NCI-H526 (cell line): ENCODE measurements at places on chromosomes 5 and 9.

GRCh38 chr5:135864503-135865435 is 30.3 kb downstream of the SLC25A48 start:
- peak; percentile 65 for DNase-seq

- no peak for DNase-seq
These were observed 32.1 kb upstream of the TNFSF15 start for GRCh38 chr9:114837923-114838322.

DNA sequence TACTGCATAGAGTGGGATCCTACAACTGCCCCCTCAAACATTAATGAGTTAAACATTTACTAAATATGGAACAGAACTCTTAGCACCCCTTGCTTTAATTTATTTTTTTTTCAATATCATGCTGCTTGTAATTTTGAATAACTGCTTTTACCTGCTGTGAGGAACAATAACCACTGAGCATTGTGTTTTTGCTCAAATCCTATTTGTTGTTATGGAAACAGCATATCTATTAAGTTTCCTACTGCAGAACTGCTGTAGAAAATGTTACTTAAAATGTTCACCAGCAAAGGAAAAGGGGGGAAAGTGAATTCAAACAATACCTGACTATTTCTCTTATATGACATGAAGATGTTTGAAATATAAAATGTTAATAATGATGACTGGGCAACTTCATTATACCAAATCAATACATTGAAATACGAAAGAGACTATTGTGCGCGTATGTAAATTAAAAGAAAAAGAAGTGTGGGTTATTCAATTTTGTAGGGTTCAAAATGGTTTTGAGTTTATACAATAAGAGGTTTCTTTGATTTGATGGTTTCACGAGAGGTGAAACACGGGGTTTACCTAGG is 1043.8 kb upstream of the NUDT12 start:
- DNase-seq = no peak

DNA sequence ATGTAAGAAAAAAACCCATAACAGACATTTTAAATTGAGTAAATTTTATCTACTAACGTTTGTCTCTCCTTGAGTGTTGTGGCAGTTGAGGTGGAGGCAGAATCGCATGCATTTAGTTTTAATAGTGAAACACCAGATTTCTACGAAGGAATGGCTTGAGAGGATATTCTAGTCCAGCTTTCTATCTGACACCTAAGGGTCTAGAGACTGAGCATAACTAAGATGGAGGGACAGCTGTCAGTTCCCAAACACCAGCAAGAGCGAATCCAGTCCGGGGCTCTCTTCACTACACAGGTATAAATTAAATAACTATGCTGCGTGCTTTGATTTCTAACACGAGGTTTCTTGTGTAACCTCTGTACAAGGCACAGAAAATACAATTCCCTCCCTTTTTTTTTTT is 1.4 kb downstream of the NCBP1 start:
- DNase-seq = no peak

DNA sequence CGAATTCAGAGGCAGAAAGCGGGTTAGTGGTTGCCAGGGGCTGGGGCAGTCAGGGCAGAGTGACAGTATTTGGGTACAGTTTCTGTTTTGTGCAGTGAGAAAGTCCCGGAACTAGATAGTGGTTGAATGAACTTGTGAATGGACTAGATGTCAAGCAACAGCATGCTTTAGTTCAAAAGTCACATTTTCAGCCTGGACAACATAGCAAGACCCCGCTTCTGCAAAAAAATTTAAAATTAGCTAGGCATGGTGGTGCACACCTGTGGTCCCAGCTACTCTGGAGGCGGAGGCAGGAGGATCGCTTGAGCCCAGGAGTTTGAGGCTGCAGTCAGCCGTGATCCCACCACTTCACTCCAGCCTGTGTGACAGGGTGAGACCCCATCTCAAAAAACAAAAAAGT is 8.4 kb downstream of the NOTCH1 start:
- no peak for DNase-seq

DNA sequence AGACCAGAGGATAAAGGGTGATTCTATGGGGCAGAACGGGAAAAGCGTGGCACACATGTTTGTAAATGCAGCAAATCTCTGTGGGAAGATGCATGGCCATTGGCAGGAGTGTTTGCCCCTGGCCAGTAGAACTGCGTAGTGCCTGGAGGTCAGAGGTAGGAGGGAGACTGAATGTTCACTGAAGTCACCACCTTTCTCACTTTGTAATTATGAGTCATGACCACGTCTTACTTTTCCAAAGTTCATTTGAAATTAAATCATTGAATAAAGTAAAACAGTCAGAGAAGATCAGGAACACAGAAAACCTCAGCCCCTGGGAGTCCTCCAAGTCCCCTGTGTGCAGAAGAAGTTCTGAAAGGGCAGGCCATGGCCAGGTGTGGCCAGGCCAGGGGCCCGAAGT is 4.6 kb downstream of the PTGES start:
- DNase-seq = no peak

- DNase-seq = no peak
These were observed 201.0 kb upstream of the HMHB1 start for GRCh38 chr5:143610946-143611345.

GRCh38 chr5:122145906-122146305 is 16.6 kb downstream of the ZNF474 start:
- DNase-seq = no peak

- DNase-seq = no peak
These were observed 102.3 kb upstream of the LARP1 start for GRCh38 chr5:154652746-154653417.

- no peak for DNase-seq
These were observed 389.4 kb downstream of the TRIM36 start for GRCh38 chr5:114780290-114780689.

DNA sequence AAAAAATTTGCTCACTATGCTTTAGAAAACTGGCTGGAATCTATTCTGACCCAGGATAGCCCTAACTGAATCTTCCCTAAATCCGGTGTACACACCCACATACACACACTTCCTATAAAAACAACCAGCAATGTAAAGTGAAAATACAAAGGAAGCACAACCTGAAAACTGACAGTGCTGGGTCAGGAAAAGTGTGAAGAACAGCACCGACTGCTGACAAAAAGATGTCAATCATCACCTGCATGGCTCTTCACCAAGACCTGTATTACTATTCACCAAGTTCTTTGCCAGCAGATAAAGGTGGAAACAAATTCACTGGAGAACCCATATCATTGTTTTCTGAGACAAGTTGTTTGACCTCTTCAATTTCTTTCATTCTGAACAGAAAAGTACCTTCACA is 293.8 kb upstream of the GRAMD2B start:
- no peak for DNase-seq

- no peak for DNase-seq
These were observed 97.2 kb downstream of the TRIO start for GRCh38 chr5:14240359-14240758.

GRCh38 chr9:5971740-5972139 is 43.7 kb downstream of the RANBP6 start:
- DNase-seq = no peak

- no peak for DNase-seq
These were observed 54.5 kb downstream of the C9orf152 start for GRCh38 chr9:110153431-110153830.

GRCh38 chr9:133351908-133352634 is 4.1 kb downstream of the RPL7A start:
- peak; percentile 51 for DNase-seq

DNA sequence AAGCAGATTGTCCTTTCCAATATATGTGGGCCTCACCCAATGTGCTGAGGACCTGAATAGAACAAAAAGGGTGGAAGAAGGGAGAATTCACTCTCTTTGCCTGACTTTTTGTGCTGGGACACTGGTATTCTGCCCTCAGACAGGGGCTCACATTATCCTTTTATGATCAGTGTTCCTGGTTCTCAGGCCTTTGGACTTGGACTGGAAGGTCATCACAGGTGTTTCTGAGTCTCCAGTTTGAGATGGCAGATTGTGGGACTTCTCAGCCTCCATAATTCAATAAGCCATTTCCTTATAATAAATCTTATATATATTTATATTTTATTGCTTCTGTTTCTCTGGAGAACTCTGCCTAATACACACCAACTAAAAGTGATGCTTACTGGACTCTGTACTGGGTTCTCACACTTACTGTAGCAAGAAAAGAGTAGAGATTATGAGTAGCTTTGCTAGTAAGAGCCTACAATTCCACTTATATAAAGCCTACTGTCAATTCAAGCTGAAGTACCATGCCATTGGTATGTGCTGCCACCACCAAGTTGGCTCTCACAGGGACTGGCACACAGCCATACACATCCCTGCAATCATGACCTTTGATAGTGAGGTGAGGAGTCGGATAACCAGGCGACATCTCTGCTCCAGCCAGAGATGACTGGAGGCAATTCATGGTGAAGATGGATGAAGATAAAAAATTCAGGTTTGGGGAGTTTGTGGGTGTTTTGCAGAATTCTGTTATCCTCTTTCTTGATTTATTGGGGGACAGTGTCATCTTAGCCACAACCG is 130.7 kb upstream of the NR3C1 start:
- DNase-seq = no peak

DNA sequence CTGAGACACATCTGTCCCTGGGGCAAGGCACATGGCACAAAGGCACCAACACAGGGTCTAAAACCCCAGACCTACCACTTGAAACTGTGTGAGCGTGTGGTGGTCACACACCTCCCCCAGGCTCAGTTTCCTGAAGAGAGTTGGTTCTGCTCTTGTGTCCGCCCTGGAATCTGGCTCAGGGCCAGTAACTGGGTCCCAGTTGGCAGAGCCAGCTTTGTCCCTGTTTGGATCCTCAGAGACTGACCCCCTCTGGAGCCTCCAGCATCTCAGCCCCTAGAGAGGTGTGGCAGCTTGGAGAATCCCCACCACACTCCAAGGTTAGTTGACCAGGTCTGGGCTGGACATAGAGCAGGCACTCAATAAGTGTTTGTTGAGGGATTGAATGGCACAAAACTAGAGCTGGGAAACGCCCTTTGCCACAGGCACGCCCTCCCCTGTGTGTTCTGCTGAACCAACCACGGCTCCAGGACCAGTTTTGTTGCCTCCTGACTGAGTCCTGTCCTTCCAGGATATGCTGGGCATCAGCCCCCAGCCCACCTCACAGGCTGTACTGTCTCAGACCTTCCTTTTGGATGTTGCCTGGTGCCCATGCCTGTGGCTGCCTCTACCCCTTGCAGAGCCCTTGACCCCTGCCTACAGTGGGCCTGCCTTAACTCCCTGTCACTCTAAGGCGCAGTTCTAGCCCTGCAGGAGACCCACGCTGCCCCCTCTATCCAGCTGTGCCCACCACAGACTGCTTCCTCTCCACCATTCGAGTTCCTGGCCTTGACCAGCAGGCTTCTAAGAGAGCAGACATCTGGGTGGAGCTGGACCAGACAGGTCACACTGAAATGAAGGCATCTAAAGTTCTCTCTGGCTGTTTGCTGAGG is 3.8 kb upstream of the PDLIM4 start:
- no peak for DNase-seq

GRCh38 chr5:7606840-7607465 is 211.0 kb downstream of the ADCY2 start:
- DNase-seq = no peak

GRCh38 chr5:3531320-3531986 is 64.2 kb upstream of the IRX1 start:
- no peak for DNase-seq

- peak; percentile 90 for DNase-seq
These were observed 84.9 kb upstream of the BASP1 start for GRCh38 chr5:17132444-17133083.
